WTC11 (cell line): ENCODE measurements at places on chromosomes 1 and 21.
A peak's percentile ranks its signal among the peaks of the same experiment; 100 is the strongest.

DNA sequence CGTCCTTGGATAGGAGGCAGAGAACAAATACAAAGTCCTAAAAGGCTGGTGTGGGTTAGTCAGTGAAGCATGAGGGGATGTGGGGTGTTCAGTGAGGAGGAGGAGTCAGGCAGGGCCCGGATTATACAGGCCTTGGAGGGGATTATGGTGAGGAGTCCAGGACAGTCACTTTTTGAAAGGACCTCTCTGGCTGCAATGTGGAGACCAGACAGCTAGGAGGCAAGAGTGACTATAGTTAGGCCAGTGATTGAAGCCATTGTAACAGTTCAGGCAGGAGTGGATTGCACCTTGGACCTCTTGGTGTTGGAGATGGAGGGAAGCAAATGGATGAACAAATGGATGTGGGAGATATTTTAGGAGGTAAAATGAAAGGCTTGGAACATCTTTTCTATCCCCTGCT lies 115.8 kb downstream of the C1orf94 start:
- no peak for DNase-seq

GRCh38 chr1:29335573-29335972 lies 99.3 kb downstream of the PTPRU start:
- no peak for DNase-seq

DNA sequence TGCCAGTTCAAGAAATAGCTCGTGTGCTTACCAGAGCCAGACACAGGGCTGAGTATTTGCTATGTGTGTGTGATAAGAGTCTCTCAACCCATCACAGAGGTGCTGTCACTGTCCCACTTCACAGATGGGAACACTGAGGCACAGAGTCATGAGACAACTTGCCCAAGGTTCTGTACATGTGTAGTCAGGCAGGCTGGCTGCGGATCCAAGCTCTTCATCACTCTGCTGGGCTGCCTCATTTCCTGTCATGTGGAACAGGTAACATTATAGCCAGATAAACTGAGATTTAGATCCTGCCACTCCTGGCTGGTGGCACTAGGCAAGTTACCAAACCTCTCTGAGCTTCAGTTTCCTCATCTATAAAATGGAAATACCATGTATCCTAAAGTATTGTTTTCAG lies 77.8 kb downstream of the ITPKB start:
- no peak for DNase-seq

DNA sequence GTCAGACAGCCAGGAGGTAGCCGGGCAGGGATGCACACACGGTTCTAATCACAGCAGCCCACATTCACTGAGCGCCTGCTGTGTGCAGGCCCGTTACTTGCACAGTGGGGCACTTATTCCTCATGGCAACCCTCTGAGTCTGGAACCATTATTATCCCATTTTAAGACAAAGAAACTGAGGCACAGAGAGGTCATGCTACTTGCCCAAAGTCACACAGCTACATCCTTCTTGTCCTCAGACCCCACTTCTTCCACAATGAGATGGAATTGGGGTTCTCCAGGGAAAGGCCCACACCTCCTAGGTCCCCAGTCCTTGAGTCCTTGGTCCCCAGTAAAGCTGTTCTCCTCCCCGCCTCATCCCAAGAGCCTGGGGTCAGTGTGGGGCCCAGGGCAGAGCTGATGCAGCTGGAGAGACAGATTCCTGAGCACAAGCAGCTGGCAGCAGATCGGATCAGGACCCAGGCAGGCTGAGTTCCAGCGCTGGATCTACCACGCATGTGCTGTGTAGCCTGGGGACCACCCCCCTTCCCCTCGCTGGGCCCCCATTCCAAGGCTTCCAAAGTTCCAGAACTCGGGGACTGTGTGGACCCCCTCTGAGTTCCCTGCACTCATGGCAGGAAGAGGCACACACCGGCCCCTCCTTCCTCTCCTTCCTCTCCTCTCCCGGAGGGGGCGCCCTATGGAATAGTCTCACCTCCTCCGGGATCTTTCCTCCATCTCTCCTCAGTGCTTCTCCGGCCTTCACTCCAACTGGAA lies 393.4 kb downstream of the MATN1 start:
- peak; percentile 48 for DNase-seq

DNA sequence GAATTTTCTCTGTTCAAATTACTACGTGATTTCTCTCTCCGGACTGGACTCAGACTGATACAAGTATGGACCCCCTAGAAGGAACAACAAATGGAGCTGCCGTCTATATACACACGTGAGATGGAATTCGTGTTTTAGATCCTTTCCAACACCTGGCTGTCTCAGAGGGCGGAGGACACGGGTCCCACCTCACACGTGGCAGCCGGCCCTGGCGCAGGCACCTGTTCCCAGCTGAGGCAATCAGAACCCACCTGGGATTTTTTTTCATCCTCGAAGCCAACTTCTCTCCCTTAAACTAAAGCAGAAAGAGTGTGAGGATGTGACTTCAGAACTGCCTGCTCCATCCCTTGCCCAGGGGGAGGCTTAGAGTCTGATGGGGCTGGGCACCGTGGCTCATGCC lies 34.1 kb upstream of the SCCPDH start:
- no peak for DNase-seq

DNA sequence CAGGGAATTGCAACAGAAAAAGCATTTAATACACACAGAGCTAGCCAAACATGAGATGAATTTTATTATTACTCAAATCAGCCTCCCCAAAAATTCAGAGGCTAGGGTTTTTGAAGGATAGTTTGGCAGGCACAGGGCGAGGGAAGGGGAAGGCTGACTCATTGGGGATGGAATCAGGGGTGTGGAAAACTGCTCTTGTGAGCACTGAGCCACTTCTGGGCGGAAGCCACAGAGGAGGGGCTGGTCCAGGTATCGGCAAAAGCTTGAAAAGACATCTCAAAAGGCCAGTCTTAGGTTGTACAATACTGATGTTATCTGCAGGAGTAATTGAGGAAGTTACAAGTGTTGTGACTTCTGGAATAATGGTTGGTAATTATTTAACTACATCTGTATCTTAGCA lies 109.4 kb downstream of the TLR5 start:
- DNase-seq, result no peak

- no peak for DNase-seq
Observed at GRCh38 chr1:181319907-181320306, 163.4 kb upstream of the CACNA1E start.

DNA sequence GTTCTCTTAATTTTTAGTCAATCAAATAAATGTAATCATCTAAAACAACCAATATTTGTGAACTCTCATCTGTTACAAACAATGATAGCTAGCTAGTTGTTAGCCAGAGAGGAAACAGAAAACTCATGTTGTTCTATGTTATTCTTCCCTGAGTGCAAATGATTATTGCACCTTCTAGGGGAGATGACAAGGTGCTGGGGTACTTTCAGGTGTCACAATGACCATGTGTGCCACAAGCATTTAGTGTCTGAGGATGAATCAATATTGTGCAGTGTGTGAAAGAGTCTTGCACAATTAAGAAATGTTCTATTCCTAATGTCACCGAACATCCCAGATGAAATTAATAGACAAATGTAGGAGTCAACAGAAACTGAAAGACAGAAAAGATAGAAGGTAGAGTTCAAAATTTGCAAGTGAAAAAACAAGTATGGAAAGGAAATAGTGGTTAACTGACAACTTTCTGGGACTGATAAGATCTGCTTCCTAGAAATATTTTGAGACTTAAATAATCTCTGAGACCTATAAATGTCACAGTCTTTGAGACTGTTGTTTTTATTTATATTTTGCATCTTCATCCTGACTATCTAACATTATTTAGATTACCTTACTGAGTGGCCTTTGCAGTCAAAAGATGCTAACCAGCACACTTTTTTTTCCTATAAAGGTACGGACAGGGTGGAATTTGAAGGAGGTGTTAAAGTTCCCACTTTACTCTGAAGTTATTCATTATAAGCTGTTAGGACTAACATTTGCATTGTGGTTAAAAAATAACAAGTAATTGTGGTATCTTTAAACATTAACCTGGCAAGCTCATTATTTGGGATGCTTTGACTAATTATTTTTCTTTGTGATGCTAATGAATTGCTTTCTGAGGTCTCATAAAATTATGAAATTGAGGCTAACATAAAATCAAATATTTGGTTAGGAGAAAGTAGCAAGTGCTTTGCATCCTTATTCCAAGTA lies 21.6 kb upstream of the DPYD start:
- no peak for DNase-seq

- DNase-seq, result no peak
Observed at GRCh38 chr1:201582705-201583442, 43.9 kb downstream of the NAV1 start.

DNA sequence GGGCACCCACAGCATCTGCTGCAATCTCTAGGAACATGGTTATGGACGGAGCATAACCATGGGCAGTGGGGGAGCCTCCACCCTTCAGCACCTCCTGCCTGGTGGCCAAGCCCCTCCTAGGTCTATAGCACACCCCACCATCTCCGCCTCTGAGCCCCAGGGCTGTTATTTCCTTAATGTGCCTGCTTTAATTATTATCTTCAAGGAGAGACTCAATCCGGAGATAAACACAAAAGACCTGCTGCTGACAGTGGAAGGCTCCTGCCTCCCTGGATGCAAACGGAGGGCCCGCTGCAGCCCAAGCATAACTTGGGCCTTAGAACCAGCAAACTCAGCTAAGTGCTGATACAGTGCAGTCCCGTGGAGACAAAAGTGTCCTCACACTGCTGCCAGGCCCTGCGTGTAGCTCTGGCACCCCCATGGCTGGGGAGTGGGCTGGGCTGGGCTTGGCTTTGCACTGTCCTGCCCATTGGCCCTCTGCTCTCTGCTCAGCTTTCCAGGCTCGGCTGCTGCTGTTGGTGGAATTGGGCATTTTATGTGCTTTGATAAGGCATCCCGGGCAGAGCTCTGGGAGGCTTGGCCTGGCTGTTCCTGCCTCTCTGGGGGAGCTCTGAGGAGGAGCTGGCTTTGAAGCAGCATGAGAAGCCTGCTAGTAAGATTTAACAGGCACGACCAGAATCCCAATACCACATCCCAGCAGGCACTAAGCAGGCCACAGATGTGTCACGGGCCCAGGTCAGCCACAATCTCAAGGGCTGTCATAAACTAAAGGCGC lies 620.2 kb downstream of the PTPRU start:
- DNase-seq, result no peak

GRCh38 chr1:235882816-235883215 lies 16.1 kb upstream of the LYST start:
- DNase-seq, result no peak

GRCh38 chr1:38133304-38133703 lies 86.7 kb upstream of the POU3F1 start:
- no peak for DNase-seq

DNA sequence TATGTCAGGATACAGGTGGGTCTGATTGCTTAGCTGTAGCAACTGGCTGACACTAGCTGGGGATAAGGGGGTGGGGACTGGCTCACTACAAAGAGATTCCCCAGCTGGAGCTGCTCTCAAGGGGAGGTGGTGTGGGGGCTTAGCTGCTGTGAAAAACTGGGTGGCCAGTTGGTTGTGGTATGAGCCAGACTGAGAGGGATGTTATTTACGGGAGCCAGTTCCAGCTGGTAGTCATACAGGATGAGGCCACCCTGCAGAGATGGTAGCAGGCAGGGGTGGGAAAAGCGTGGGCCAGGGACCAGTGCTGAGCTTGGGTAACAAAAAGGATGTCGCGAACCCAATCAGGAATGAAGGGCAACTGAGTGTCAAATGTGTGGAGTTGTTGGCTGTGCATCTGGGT lies 204.0 kb upstream of the C21orf91 start:
- DNase-seq, result peak; percentile 27

- DNase-seq, result no peak
Observed at GRCh38 chr1:60615666-60616065, 466.7 kb upstream of the NFIA start.

DNA sequence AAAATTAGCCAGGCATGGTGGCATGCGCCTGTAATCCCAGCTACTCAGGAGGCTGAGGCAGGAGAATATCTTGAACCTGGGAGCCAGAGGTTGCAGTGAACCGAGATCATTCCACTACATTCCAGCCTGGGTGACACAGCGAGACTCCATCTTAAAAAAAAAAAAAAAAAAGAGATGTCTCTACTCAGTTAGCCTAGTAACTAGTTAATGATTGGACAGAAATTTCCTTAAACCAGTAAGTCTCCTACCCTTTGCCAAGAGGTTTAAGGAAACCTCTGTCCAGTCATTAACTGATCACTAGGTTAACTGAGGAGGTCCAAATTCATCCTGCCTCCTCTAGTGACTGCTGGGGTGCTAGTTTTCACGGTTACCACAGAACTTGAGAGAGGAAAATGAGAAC lies 143.9 kb upstream of the UBE2U start:
- no peak for DNase-seq

DNA sequence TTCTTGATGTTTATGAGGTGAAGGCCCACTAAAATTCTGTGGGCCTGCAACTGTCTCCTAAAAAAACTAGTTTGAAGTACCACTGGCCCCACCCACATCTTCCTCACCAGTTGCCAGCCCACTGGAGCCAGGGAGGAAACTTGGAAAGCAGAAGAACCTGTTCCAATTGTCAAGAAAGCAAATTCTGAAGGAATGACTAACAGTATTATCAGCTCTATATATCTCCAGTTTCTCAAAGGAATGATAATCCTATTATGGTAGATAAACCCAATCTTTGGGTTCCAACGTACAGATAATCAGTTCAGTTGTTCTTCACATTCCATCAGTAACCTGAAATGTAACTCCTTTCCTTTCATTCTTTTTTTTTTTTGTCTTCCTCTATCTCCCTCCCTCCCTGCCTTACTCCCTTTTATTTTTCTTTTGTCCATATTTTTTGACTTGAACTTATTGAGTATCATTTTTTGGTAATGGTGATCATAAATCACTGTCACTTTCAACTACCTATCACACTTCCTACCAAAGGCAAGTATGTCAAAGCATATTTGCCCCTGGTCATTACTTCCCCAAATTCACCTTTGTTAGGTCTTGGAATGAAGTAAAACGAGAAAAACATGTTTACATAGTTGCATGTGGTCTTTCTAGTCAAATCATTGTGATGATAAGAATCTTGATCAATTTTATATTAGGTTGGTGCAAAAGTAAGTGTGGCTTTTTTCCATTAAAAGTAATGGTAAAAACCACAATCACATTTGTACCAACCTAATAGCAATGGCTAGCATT lies 943.4 kb downstream of the TTLL7 start:
- DNase-seq, result no peak

DNA sequence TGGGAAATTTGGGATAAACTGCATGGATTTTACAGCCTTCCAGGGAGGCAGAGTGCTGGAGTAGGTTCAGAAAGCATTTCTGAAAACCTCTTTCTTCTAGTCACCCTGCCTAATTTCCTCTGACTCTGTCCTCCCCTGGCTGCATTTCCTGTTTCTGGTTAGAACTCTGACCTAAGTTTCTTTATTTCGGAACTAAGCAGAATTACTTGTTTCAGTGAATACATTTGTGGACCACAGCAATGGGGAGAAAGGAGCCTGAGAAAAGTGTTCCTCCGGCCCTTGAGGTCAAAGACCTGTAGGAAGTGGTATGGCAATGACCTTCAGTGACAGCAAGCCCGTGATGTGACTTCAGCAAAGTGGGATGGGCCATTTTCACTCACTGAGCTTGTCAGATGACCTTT lies 173.4 kb upstream of the RUNX1 start:
- DNase-seq, result no peak

GRCh38 chr1:154996966-154997701 lies 3.7 kb downstream of the LENEP start:
- no peak for DNase-seq

- no peak for DNase-seq
Observed at GRCh38 chr1:152442765-152443164, 28.7 kb upstream of the CRNN start.

- DNase-seq, result no peak
Observed at GRCh38 chr1:175508320-175509110, 234.9 kb downstream of the TNR start.

- no peak for DNase-seq
Observed at GRCh38 chr1:98286656-98287055, 365.8 kb upstream of the DPYD start.
